ENCODE measurements at places on chromosomes 2 and 18.

- no peak for DNase-seq
Observed at GRCh38 chr2:170873035-170873692, 55.9 kb upstream of the GORASP2 start.

DNA sequence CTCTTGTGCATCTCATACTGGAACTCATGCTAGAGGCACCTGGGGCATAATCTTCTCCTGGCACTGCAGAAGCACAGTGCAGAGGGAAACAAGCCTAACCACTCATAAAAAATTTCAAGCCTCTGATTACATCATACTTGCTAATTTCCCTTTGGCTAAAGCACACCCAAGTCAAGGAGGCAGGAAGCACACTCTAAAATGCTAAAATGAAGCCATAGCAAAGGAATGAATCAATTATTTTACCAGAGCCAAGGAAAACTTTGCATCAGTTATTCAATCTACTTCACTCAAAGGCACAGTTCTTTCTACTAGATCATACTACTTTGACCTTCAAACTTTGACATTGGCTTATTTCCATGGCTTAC lies 79.6 kb upstream of the SPOPL start:
- DNase-seq = no peak

- DNase-seq = no peak
Observed at GRCh38 chr2:46735108-46735691, 180.4 kb downstream of the MCFD2 start.

DNA sequence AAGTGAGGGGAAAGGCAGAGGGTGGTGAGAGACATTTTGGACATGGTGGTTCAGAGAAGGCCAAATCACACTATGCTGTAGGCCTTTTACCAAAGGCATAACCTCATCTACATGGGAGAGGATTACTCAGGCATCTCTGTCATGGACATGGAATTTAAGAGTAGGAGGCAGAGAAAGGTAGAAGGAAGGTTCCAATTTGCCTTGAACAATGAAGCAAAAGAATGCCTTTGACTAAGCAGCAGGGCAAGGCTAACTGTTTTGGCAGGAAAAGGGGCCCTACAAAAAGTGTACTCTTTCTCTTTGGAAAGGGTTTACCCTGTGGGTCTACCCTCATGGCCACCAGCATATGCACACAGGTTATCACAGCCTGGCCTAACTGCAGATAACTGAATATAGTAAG lies 45.6 kb upstream of the RNU4ATAC start:
- DNase-seq = no peak

- no peak for DNase-seq
Observed at GRCh38 chr2:230144355-230144754, 75.4 kb downstream of the SP110 start.

DNA sequence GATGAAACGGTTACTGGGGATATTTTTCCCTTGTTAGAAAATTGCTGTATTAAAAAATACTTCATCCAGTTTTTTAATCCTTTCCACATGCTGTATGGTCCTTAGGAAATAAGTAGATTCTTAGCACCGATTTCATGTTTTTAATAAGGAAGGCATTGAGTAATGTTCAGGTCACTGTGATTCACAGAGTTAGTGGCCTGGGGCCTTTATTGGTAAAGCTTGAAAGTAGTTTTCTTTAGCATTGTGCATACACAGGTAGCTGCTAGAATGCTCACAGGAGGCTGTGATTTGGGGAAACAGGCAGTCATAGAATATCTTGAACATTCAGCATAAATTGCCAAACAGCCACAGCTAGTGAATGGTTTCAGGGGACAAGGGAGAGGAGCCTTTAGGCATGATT lies 79.8 kb downstream of the XRCC5 start:
- no peak for DNase-seq

- DNase-seq = no peak
Observed at GRCh38 chr2:16103614-16104314, 163.4 kb downstream of the MYCN start.

- peak; percentile 50 for DNase-seq
Observed at GRCh38 chr2:13006829-13007717, 290.3 kb downstream of the TRIB2 start.

DNA sequence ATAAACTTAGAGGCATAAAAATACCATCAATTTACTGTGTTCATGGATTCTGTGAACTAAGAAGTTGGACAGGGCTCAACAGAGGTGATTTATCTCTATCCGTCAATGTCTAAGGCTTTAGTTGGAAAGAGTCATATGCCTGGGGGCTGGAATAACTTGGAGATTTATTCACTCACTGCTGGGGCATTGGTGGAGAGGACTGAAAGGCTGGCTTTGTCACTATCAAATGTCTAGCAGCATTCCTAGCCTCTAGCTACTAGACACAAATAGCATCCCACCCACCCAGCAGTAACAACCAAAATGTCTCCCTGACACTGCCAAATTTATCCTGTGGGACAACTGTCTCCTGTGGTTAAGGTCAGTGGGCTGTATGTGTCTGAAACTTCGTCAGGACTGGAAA lies 71.0 kb downstream of the EVA1A start:
- DNase-seq = no peak

- DNase-seq = no peak
Observed at GRCh38 chr2:202005272-202005887, 28.3 kb upstream of the FZD7 start.

- peak; percentile 81 for DNase-seq
Observed at GRCh38 chr2:47002480-47003381, 87.1 kb upstream of the MCFD2 start.

DNA sequence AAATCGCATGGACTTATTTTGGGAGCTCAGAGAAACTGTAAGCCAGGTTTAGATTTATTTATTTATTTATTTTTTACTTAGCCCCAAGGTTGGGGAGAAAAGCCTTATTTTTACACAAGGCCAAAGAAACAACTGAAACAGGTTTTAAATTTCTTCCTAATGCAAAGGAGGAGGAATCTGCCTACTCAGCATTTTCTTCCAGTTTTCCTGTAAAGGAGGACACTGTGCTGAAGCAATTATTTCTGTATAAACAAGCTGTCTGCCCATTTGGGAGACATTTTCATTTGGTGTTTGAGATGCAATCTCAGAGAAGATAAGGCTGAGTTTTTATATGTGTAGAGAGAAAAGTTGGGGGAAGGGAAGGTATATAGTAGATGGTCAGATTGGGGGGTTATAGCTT lies 125.0 kb downstream of the ETAA1 start:
- DNase-seq = no peak

DNA sequence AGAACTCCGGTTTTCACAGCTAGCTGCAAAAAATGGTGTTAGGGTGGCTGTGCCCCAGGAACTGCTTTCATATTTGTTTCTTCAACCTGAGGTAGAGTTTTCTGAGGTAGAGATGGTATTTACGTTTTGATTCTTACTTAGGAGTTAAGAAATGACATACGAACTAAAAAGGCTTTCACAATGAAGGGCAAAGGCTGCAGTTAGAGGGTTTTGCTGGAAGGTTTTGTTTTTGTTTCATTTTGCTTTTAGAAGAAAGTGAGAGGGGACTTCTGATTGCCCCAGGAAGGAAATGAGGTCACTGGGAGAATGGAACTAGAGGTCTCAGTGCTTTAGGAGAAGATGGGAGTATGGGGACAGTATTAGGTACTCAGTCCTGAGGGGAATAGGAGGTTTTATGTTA lies 15.5 kb downstream of the CDCA7 start:
- no peak for DNase-seq

DNA sequence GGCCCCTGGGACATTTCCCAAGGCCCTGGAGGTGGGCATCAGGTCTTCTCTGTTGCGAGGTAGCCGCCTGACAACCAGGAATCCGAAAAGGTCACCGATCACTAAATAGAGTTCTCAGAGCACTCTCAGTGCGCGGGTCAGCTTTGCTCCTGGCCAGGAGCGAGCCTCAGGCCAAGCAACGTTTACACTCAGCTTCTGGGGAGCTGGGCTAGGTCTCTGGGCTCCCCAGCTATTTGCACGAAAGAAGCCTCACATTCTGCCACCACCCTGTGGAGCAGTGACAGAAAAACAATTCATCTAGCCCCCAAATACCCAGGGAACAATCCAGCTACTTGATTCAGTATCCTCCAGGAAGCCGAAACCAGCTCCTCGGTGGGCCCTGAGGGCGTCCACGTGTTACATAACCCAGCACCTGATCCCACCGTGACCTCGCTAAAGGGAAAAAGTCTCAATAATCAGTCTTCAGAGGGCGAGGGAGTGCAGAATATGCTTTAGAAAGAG lies 3.3 kb downstream of the SH3BP4 start:
- no peak for DNase-seq

GRCh38 chr2:48278590-48278989 lies 251.4 kb upstream of the STON1 start:
- no peak for DNase-seq

DNA sequence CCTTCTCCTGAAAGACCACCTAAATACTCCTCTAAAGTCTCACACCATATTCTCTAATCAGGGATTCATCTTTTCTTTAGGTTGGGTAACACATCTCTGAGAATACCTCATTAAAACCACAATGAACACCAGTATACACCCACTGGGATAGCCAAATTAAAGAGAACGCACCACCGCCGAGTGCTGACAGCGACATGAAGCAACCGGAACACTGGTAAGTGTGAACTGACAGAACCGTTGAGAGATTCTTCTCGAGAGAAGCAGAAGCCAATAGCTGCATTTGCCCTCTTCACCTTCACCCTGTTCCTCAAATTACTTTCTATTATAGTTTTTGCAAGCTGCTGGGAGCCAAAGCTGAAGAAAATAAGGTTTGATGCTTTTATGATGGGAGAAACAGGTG lies 318.5 kb downstream of the FBXO15 start:
- no peak for DNase-seq

GRCh38 chr2:196515051-196515450 lies 124.5 kb upstream of the CCDC150 start:
- no peak for DNase-seq

- DNase-seq = no peak
Observed at GRCh38 chr2:208511016-208511415, 104.4 kb downstream of the PTH2R start.

GRCh38 chr2:167697948-167698347 lies 549.4 kb downstream of the STK39 start:
- DNase-seq = no peak

DNA sequence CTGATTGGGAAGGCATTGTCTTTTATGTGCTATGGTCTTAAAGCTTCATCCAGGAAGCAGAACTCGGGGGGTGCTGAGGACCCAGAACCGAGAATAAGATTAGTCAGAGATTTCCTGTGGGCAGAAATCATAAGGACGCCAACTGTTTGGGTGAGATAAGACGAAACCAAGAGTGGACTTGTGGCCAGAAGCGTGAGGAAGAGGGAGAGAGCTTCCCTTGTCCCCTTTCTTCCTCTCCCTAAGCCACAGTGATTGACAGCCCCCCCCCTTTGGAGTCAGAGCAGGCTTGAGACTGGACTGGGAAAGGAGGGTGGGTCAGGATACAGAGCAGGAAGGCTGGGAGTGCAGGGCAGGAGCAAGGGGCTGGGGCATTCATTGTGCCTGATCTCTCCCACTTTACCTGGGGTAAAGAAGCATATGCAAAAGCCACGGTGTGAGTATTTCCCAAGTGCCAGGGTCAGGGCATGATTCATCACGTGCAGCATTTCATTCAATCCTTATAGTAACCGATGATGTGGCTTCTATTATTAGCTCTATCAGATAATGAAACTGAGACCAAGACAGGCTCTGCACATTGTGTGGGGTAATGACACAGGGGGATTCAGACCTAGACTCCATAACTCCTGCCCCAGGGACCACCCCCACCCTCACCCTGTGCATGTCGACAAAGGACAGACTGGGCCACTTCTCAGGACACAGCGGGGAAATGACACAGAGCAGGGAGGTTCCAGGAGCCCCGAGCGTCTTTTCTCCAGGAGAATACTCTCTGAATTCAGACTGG lies 3.0 kb upstream of the IL1RN start:
- DNase-seq = no peak

GRCh38 chr2:235981631-235982030 lies 186.6 kb downstream of the GBX2 start:
- DNase-seq = no peak

DNA sequence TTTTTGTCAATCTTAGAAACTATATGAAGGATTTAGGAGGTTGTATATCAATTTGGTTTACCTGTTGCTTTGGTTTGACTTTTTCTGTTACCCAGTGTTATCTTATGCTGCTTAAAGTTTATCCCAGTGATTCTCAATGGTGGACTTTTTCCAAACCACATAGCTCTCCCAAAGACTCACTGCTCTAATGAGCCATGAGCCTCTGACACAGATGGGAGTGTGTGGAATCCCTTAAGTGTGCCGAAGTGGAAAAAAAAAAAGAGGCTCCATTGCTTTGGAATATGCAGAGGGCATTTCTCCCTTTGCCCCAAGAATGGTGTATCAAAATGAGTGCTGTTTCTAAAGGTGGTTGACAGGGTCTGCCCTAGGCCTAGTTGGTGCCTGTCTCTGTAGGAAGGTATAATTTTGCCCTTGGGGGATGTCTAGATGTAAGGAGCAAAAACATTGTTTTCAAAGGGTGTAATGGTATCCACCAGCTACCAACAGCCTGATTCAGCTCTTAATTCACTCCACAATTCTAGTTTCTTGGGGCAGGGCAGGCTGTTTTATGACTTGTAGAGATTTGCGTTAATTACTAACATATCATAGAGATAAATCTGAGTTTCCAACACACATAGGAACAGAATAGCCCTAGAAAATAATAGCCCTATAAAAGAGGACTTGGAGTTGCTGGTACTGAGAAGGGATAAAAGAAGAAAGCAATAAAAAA lies 64.3 kb upstream of the CYP26B1 start:
- DNase-seq = no peak

GRCh38 chr18:8006979-8007378 lies 439.9 kb downstream of the PTPRM start:
- no peak for DNase-seq

GRCh38 chr2:689237-689636 lies 12.0 kb upstream of the TMEM18 start:
- DNase-seq = no peak

- DNase-seq = peak; percentile 15
Observed at GRCh38 chr2:102049756-102050443, 58.1 kb downstream of the IL1R2 start.

DNA sequence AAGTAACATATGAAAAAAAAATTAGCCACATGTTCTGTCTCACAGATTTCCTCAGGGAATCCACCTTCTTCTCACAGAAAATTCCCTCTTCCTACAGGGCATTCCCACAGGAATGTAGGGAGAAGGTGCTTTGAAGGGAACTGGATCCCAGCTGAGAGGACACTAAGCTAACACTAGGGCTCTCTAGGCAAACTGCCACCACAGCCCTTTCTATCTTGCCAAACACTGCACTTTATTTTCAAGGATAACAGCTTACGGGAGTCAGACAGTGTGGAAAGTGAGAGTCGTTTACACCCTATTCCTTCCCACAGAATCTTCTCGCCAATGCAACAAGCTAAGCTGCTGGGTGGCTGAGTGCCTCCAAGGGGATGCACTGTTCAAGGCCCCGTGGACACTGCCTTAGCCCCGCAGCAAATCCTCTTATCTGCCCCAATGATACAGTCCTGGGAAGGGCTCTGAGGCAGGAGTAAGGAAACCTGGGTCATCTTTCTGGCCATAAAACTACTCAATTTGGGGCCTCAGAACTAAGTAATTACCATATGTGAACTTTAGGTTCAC lies 76.9 kb downstream of the CCDC93 start:
- DNase-seq = no peak

All from nucleus accumbens (tissue), 56 donors.